ENCODE measurements at places on chromosomes 7 and 10. TPM values are rescaled to one million over a fixed set of nuclear protein-coding genes. Genes with fewer than 3 reads are reported as not detected.

The CLDN3 gene
- not detected for polyA plus RNA-seq

The DLD gene
- polyA plus RNA-seq = 172 TPM

The TSPAN12 gene
- polyA plus RNA-seq = 0.44 TPM

The TLX1 gene
- not detected for polyA plus RNA-seq

The PSMG3 gene
- polyA plus RNA-seq = 24.6 TPM

The KNDC1 gene
- 0.11 TPM for polyA plus RNA-seq

The PRSS37 gene
- polyA plus RNA-seq = not detected

The CTNNA3 gene
- not detected for polyA plus RNA-seq

The LIPJ gene
- not detected for polyA plus RNA-seq

The AS3MT gene
- polyA plus RNA-seq = 6.1 TPM

The TMEM140 gene
- 5.1 TPM for polyA plus RNA-seq

The OPALIN gene
- not detected for polyA plus RNA-seq

The UCN3 gene
- not detected for polyA plus RNA-seq

The TLL2 gene
- polyA plus RNA-seq = 0.05 TPM

The TRDMT1 gene
- 7.0 TPM for polyA plus RNA-seq

The SFRP5 gene
- polyA plus RNA-seq = not detected

Data from fibroblast of lung (primary cell).